ENCODE measurements at places on chromosomes 11 and 22. TPM values are rescaled to one million over a fixed set of nuclear protein-coding genes. Genes with fewer than 3 reads are reported as not detected.

GRCh38 chr22:46040471-46041465 is 63.8 kb upstream of the WNT7B start:
- no peak for DNase-seq

DNA sequence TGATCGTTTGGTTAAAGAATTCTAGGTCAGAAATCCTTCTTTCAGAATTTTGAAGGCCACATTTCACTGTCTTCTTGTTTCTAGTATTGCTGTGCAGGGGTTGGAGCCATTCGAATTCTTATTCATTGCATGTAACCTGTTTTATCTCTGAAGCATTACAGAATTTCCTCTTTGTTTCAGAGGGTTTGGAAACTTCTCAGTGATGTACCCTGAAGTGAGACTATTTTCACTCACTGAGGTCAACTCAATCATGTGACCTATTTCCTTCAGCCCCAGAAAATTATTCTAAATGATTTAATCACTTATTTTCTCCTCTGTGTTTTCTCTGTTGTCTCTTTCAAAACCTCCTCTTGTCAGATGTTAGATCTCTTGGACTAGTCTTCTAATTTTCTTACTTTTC is 147.8 kb downstream of the ENTHD1 start:
- no peak for DNase-seq

GRCh38 chr11:69963533-69964246 is 114.4 kb upstream of the ANO1 start:
- no peak for DNase-seq

DNA sequence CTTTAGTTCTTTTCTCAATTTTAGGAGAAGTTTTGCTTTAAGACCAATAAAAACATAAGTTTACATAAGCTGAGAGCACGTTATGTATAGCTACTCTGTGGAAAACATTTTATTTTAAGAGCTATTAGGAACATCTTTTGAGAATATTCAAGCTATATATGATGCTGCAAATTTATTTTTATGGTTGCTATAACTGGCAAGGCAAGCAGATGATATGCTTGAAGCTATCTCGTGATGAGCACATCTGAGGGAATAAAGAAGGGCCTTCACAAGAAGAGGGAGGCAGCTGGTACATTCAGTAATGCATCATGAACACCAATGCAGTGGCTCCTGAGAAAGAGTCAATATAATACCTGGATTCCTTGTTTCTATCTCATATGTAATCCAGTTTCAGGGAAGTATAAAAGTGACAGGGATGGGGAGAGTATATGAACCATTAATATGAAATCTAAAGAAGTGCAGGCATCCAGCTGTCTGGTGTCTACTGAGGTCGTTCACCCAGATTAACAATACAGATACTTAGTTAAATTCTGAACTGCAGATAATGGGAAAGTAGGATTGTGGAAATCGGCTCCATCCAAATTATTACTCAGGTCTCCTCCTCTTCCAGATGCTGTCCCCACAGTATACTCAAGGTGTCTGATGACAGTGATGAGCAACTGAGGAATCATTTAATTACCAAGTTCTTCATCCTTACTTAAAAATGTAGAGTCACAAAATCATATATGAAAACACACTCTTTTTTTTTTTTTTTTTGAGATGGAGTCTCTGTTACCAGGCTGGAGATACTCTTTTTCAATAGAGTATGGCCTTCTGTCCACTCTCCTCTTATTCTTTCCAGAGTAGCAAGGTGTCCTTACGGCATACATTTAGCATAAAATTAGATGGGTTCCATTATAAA is 100.4 kb upstream of the SERPIND1 start:
- no peak for DNase-seq

The MYRF gene
- 1.5 TPM for polyA plus RNA-seq

The HORMAD2 gene
- polyA plus RNA-seq, result not detected

DNA sequence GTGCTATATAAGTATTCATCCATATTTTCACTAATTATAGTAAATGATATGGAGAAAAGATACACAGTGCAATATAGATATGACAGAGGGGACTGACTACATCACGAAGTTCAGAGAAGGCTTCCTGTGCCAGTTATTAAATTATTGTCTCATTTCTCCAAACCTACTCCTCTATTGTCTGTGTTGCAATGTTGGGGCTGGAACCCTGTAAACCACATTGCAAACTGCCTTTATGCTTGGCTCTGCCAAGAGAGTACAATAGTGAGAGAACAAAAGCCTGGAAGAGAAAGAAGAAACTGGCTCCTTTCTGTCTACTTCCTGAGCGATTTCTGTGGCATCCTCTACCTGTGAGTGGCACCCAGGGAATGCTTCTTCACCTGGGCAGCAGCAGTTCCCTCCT is 46.4 kb downstream of the ME3 start:
- no peak for DNase-seq

- DNase-seq, result peak; percentile 79
Measured at GRCh38 chr22:25404928-25405816, 159.3 kb upstream of the GRK3 start.

DNA sequence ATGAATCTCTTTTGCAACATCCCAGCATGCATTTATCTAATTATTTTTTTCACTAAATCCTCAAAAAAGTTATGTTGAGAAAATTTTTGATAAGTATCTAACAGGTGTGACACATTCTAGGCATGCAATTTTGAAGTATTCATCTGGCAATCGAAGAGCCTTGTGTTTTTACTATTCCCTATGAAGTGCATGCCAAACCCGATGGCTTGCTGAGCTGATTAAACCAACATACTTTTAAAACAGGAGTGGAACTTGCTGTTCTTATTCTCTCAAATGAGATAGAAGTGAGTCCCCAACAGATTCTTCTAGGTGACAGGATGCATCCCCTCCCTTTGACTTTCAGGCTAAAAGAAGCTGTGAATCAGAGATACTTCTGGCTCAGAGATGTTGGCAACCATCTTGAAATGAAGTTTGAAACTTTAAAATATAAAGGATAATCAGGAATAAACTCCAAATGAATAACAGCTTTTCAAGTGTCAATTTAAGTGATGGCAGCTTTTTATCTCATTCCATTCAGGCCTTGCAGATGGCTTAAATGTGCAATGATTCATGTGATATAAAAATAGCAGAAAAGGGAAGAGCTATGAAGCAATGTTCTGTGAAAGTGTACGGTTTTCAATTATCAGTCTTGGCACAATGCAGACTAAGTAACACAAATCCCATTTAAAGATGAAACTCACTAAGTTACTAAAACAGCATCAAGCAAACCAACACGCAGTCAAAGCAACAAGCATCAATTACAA is 67.7 kb downstream of the APOL5 start:
- no peak for DNase-seq

Data from hindlimb muscle (tissue), 1 donor.